ENCODE measurements at places on chromosomes 2 and 18. TPM values are rescaled to one million over a fixed set of nuclear protein-coding genes. Genes with fewer than 3 reads are reported as not detected.

GRCh38 chr2:237304763-237305514 lies 109.0 kb downstream of the COL6A3 start:
- DNase-seq, result peak; percentile 18

DNA sequence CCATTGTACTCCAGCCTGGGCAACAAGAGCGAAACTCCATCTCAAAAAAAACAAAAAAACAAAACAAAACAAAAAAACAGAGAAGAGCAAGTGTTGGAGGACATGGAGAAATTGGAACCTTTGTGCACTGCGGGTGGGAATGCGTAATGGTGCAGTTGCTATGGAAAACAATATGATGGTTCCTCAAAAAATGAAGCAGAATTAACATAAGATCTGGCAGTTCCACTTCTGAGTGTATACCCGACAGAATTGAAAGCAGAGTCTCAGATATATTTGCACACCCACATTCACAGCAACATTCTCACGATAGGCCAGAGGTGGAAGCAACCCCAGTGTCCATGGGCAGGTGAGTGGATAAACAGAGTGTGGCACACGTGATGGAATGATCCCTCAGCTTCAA lies 11.0 kb upstream of the RALB start:
- no peak for DNase-seq

The NR4A2 gene
- 0.25 TPM for total RNA-seq

GRCh38 chr2:170247333-170247732 lies 69.4 kb downstream of the MYO3B start:
- no peak for DNase-seq

DNA sequence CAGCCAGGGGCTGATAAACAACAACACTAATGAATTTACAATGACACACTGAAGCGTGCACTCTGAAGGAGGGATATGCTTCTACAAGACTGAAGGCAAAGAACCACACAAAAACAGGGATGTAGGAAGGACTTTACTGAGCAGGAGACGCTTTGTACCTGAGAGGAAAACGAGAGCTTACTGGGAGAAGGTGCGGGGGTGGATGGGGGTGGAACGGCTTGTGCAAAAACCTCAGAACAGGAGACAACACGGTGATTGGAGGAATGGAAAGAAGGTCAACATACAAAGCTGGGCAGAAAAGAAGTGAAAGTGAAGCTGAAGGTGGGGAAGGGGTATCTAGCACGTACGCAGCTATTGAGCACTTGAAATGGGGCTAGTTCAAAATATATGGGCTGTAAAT lies 93.1 kb downstream of the SLC8A1 start:
- no peak for DNase-seq

GRCh38 chr2:31523871-31524492 lies 56.8 kb downstream of the SRD5A2 start:
- peak; percentile 18 for DNase-seq

DNA sequence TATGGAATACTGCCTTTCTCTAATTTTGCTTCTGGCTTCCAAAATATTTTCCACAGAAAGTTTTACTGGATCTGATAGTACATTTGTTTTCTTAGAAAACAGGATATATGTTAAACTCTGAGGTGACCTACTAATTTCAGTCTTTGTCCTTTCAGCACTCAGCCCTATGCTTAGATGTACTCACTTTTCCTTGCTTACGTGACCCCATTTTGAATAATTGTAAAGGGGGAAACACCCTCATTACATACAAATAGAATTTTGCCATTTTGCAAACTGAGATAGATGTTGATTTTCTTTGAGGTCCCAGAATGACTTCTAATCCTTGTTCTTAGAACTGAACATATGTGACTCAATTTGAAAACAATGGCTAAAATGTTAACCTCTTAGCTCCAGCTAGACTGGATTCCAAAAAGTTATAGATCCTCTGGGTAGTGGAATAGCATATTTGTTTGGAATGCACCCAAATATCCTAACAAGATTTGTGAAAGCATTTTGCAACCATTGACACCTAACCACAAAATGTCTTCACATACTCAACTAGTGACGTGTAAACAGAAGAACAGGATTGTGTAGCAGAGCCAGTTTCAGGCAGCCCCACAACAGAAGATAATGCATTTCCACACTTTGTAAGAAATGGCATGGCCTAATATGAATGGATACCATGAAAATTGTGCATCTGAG lies 44.8 kb upstream of the EHBP1 start:
- DNase-seq, result no peak

The PTPRN gene
- total RNA-seq, result not detected

DNA sequence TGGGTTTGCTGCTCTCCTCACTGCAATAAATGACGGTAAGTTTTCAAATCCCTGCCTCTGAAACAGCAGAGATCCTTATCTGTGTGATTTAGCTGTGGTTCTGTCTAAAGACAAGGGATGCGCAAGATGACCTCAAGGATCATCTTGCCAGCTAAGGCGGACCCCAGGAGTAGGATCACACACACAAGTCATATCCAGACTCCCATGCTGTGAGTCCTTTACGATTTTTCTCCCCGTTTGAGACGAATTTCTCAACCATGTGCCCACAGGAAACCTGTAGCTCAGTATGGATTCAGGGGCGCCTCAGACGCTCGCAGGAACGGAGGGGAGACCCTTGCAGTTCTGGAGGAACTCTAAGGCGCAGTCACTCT lies 11.1 kb upstream of the DCTN1 start:
- DNase-seq, result no peak

The DRC1 gene
- not detected for total RNA-seq

Data from dermis microvascular lymphatic vessel endothelial cell (primary cell).